ENCODE measurements at places on chromosomes 7 and 10. TPM values are rescaled to one million over a fixed set of nuclear protein-coding genes. Genes with fewer than 3 reads are reported as not detected.

- no peak for DNase-seq
Measured at GRCh38 chr7:92133133-92133736, 1.0 kb downstream of the CYP51A1 start.

- peak; percentile 75 for DNase-seq
Measured at GRCh38 chr7:73827567-73828106, 3.2 kb upstream of the CLDN4 start.

DNA sequence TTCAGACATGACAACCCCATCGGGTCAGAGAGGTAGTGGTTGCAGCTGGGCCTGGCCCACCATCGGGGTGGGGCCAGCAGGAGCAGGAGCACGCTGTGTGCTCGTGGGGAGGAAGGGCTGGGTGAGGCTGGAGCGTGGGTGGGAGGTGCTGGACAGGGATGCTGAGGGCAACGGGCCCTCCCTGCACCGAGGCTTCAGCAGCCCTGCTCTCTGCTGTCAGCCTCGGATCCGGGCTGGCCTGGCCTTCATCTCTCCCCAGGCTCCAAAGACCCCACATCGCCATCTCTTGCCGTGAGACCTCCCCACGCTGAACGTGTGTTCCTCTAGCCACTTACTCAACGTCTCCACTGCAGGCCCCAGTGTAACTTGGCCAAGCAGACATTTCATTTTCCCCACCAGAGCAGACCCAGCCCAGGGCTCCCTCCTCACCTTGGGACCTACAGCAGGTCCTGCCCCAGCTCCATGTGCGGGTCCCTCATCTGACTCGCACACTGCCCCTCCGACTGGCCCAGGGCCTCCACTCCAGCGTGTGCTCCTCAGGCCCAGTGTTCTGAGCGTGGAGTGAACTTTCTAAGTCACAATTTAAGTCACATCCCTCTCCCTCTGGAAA, 462.4 kb downstream of the DNAJB6 start:
- DNase-seq = no peak

DNA sequence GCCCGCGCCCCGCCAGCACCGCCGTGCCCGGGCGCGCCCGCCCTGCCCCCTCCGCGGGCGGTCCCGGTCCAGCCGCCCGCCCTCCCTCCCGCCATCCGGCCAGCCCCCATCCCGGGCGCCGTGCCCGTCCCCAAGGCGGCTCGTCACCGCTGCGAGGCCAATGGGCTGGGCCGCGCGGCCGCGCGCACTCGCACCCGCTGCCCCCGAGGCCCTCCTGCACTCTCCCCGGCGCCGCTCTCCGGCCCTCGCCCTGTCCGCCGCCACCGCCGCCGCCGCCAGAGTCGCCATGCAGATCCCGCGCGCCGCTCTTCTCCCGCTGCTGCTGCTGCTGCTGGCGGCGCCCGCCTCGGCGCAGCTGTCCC, at the start of gene HTRA1:
Gene HTRA1, plus strand, starts transcription at position 187 of the 362 bp plus-strand sequence. Its CDS starts 100 bp downstream, at position 287.
- no peak for DNase-seq

- DNase-seq = no peak
Measured at GRCh38 chr7:2651847-2652735, 20.3 kb downstream of the TTYH3 start.

- DNase-seq = no peak
Measured at GRCh38 chr7:85386460-85386859, 199.6 kb upstream of the SEMA3D start.

DNA sequence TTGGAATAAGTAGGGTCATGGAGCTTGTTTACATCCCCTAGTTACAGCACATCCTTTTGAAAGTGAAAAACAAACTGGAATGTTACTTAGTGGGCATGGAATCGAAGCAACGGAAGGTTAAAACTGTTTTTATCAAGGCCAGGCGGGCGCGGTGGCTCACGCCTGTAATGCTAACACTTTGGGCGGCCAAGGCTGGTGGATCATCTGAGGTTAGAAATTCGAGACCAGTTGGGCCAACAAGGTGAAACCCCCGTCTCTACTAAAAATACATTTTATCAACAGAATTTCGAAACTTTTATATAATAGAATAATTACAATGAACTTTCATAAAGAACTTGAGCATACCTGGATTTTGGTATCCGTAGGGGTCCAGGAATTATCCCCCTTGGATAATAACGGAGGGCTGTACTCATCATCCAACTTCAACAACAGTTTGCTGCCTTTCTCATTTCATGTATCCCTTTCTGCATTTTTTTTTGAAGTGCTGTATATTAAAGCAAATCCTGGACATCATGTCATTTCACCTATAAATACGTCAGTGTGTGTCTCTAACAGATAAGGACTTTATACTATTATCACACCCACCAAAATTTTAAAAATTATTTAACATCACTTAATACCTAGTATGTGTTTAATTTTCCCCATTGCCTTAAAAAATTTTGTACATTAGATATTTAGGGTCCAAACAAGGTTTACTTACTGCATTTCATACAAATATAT, 1.3 kb upstream of the TMED4 start:
- no peak for DNase-seq

DNA sequence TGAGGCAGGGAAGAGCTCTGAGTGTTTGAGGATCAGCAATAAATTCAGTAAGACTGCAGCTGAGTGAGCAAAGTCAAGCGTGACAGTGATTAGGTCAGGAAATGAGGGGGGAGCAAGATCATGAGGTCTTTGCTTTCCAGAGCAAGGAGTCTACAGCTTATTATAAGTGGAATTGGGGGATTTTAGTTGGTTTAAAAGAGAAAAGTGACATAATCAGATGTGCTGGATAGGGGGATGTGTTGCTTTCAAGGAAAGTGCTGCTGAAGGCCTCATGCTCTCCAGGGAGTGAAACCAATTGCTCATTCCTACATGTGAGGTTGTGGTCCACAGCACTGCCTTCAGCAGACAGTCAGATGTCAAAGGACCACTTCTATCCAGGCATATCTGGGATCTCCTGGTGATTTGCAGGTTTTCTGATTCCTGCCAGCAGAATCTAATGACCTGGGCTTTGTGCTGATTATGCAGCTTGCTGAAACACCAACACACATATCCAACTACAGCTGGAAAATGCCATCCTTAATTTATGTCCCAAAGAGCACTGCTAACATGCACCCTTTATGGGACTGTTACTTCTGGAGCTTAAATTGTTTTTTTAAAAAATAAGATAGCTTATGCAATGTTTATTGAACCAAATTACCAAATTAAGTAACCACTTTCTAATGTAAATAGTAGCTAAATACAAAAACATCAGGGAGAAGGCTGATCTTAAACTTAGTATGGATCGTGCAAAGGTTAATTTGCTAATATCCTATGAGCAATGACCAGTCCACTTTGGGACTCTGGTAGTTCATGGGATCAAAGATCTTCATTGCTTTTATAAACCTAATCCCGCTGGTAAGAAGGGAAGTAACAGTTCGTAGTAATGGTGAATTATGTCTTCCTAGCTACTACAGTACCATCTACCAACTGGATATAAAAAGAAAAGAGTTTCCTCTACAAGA, 607.6 kb downstream of the KCNMA1 start:
- no peak for DNase-seq

GRCh38 chr10:78203915-78204818, 170.5 kb downstream of the RPS24 start:
- DNase-seq = no peak

DNA sequence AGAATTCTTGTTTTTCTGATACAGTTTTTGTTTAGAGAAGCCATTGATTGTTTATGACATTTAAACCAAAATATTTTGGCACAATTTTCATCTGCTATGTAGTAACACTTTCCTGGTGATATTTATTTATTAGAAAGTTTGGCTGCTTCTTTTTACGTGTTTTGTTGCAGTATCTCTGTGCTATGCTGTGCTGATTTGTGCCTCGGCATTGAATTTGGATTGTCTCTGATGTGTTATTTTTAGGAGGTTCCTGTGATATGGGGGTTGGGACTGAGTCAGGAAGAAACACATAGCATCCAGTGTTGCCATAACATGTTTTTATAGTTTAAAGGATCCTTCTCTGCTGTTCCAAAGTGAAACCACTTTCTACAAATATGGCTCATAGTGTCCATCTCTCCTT, 1197.7 kb upstream of the LRRN3 start:
- DNase-seq = no peak

GRCh38 chr7:112550468-112551060, 69.8 kb downstream of the LSMEM1 start:
- peak; percentile 43 for DNase-seq

DNA sequence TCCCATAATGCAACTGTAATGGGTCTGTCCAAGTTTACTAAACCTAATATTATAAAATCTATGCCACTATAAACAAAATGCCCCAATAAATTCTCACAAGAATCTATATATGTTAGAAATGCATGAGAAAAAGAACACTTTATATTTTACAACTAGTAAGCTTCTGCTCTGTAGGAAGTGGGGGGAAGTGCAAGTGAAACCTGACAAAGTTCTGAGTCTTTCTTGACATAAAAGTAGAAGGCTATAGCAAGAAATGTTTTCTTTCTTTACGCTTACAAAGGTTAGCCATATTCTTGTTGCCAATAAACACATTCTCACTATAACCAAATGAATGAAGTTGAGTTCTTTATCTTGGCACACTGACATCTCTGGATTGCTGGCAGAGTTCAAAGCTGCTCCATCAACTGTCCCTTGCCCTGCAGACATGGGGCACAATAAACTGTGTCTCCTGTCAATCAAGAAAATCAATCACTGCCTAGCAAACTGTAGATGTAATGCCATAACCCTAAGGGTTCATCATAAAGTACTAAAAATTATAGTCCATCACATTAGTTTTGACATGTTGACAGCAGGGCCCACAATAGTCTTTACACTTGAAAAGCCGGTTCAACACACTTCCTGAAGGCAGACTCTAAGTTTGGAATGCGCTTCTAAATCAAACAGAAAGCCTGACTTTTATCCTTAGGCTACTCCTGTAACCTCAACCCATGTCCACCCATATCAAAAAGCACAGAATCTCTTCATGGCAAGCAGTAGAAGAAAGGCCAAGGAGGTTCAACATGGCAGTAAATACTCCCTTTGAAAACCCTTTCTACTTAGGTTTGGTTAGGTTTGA, 58.6 kb downstream of the TPK1 start:
- DNase-seq = no peak

- no peak for DNase-seq
Measured at GRCh38 chr10:73836427-73836980, 25.1 kb upstream of the NDST2 start.

DNA sequence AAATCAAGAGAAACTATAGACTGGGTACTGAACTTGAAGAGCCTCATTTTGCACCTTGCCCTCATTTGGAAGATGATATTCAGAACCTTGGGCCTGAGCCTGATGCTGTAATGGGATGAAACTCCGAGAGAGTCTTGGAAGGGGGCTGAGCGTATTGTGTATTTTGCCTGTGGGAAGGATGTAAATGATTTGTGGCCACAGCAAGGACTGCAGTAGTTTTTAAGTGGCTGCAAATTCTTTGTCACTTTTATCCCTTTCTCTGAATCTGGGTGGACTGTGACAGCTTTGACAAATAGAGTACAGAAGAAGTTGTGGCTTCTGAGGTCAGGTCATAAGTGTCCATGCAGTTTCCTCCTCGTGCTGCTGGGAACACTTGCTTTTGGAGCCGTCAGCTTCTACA, 221.2 kb downstream of the ADRA2A start:
- no peak for DNase-seq

- DNase-seq = no peak
Measured at GRCh38 chr7:130667593-130668257, 823 bp downstream of the COPG2 start.

- DNase-seq = no peak
Measured at GRCh38 chr10:128144547-128144946, 18.3 kb upstream of the MKI67 start.

DNA sequence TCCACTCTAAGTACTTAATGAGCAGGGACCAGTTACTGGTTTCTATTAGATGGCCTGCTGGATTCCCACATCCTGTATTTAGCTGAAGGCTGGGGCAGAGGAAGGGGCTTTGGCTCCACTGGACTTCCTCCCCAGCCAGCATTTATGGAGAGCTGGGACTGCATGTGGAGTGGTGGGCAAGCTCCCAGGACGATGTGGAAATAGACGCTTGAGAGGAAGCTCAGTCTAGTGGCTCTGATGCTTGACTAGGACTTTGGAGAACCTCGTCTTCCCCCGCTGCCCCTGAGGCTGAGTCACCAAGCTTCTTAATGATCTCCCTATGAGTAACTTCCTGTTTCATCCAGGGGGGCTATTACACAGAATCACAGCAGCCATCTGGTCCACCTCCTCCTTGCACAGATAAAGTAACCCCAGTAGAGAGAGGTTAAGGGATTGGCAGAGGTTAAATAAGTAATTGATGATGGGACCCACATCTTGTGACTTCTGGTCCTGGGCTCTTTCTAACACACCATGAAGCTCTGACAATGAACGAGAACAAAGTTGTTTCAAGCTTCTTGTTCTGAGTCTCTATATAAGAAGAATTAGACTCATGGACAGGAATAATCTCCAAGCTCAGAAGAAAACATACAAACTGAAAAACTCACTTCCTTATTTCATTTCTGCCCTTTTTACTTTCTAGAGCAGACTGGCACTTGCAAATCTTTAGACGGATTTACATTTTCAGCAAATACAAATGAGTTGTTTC, 126.2 kb downstream of the PRPF18 start:
- DNase-seq = no peak

DNA sequence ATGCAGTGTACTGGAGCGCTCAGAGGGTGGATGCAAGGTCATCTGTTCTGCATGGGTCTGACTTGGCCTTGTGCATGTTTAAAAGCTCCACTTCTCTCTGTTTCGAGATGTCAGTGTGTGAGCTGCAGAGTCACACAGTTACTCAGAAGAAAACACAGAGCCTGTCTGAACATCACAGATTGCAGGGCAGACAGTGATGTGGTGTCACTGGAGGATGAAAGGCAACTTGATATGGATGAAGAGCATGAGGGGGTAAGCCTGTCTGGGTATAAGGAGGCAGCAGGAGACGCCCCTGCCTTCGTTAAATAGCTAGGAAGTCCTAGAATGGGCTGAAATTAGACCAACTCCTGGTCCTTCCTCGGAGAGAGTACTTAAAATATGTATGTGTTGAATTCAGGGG, 67.5 kb upstream of the LRRC18 start:
- no peak for DNase-seq

GRCh38 chr7:112726076-112726475, 64.1 kb downstream of the TMEM168 start:
- DNase-seq = no peak

DNA sequence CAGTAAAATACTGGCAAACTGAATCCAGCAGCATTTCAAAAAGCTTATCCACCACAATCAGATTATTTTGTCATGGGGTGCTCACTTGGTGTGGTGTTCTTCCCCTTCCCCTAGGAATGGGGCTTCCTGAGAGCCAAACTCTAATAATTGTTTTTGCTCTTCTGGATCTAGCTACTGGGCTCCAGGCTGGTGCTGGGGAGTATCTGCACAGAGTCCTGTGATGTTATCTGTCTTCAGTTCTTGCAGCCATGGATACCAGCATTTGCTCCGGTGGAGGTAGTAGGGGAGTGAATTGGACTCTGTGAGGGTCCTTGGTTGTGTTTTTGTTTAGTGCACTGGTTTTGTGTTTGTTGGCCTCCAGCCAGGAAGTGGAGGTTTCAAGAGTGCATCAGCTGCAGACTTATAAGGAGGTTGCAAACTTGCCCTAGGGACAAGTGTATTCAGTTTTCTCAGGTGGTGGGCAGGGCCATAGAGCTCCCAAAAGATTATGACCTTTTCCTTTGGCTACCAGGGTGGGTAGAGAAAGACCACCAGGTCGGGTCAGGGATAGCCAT, 308.5 kb upstream of the MAGI2 start:
- DNase-seq = no peak

Gene NUTM2A
- 5.6 TPM for polyA plus RNA-seq

Gene SPAM1
- polyA plus RNA-seq = not detected

Gene FGL2
- 34.6 TPM for polyA plus RNA-seq

Gene SLC29A4
- polyA plus RNA-seq = 23.0 TPM

Gene TMEM178B
- 0.27 TPM for polyA plus RNA-seq

Gene MDH2
- 183 TPM for polyA plus RNA-seq

Gene FBH1
- polyA plus RNA-seq = 93.5 TPM

Gene STAG3
- polyA plus RNA-seq = 33.8 TPM

Gene CYP2C8
- 2.5 TPM for polyA plus RNA-seq
